NCI-H510A treated with DMSO at 0.1 percent for 48 hours (cell line): ENCODE measurements at places on chromosomes 13 and 19.

- DNase-seq: no peak
Measured at GRCh38 chr19:2129486-2129885, 21.9 kb downstream of the AP3D1 start.

- DNase-seq: no peak
Measured at GRCh38 chr13:30164146-30164545, 143.2 kb downstream of the KATNAL1 start.

DNA sequence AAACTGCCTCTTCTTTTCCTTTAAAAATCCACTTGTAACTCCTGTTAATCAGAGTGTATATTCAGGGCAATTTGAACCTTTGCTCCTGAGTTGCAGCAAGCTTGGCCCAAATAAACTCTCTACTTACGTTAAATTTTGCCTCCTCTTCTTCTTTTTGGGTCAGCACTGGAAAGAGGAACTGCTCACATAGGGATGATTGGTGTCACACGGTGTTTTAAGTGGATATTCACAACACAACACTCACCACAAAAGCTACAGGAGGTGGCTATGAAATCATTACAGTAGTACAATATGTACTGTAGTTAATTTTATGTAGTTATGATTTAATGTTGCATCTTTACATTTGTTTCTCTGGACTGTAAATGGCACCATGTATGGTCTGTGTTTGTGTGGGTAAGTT lies 96.8 kb upstream of the DOCK9 start:
- DNase-seq: no peak

- DNase-seq: no peak
Measured at GRCh38 chr13:30737511-30738337, 2.4 kb downstream of the ALOX5AP start.
